ENCODE measurements at places on chromosomes 6 and 20.

GRCh38 chr6:39843305-39844020, 51.3 kb downstream of the DAAM2 start:
- DNase-seq: no peak

DNA sequence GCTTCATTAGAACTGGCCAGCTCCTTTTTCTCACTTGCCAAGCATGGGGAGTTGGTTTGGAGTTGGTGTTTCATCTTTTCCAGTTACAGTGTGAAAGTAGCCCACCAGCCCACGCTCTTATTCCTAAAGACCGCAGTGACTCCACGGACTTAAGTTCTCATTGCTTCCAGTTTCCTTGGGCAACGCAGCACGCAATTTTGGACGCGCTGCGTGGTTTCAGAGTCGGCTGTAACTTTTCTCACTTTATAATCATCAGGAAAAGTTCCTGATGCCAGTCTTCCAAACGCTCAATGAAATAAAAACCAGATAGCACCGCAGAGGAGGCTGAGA, 381 bp upstream of the PEX7 start:
- DNase-seq: peak; percentile 49

GRCh38 chr6:131551902-131552301, 21.1 kb upstream of the ARG1 start:
- DNase-seq: no peak

DNA sequence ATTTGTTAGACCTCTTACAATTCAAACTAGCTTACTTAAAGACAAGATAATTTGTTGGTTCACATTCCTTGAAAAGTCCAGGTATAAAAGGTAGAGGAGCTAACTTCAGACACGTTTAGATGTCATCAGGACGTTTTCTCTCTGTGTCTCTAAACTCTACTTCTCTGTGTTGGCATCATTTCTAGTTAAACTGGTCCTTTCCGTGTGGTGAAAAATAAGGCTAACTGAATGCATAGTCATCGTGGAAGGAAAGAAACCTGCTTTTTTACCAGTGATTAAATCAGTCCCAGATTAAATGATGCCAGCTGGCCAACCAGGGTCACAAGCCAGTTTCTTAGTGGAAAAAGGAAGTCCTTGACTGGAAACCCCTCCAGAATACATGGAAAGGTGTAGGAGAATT, 168.4 kb upstream of the AHI1 start:
- no peak for DNase-seq

DNA sequence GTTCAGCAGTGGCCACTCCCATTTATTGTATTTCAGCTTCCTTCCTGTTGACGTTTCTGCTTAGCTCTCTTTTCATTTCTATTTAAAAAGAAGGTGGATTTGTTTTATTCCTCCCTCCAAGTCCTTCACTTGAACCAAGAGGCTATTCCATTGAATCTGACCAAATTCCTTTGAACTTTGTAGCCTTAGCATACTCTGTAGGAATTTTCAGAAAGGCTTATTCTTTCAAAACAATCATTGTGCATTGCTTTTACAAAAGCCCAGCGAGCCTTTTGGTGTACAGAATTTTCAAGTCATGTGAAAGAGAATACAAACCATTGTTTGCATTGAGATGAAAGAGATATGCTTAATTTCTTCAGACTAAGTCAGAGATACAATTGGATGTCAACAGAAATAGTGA, 151.0 kb upstream of the INSM1 start:
- no peak for DNase-seq

DNA sequence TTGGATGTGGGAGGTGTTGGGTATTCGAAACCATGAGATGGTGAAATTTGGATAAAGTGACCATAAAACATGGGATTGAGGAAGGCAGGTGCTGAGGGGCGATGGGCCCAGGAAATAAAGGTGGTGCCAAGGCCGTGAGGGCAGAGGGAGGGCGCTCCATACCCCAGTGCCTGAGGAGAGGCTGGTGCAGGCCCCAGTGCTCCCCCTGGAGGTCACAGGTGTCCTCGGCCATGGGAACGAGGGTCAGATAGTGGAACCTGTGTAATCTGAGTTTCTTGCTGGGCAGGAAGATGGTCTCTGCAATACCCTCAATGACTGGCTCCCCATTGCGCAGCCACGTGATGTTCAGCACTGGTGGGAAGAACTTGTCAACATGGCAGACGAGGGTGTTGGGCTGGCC, 16.2 kb downstream of the HLA-DPB1 start:
- DNase-seq: no peak

GRCh38 chr6:29531668-29532067, 27.9 kb downstream of the UBD start:
- peak; percentile 7 for DNase-seq
